ENCODE measurements at places on chromosomes 5 and 9.

DNA sequence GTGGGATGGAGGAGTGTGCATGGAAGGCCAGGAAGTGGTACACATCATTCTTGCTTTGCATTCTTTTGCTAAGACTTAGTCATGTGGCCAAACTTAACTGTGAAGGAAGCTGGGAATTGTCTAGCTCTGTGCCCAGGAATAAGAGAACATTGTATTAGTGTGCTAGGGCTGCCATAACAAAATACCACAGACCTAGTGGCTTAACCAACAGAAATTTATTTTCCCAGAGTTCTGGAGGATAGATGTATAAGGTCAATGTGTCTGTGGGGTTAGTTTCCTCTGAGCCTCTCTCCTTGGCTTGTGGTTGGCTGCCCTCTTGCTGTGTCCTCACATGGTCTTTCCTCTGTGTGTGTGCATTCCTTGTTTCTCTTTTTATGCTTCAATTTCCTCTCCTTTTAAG, 32.4 kb downstream of the NNT start:
- DNase-seq: no peak

- DNase-seq: no peak
Observed at GRCh38 chr9:17847908-17848307, 269.0 kb downstream of the SH3GL2 start.

- peak; percentile 91 for DNase-seq
Observed at GRCh38 chr9:134455934-134456755, 129.9 kb downstream of the RXRA start.

- no peak for DNase-seq
Observed at GRCh38 chr9:7816021-7816420, 16.4 kb upstream of the DMAC1 start.
